Cardiac septum (tissue), 1 donor: ENCODE measurements at places on chromosomes 3 and 15. TPM values are rescaled to one million over a fixed set of nuclear protein-coding genes. Genes with fewer than 3 reads are reported as not detected.

GRCh38 chr15:100107151-100107550 is 234.6 kb downstream of the ADAMTS17 start:
- DNase-seq: peak; percentile 75

DNA sequence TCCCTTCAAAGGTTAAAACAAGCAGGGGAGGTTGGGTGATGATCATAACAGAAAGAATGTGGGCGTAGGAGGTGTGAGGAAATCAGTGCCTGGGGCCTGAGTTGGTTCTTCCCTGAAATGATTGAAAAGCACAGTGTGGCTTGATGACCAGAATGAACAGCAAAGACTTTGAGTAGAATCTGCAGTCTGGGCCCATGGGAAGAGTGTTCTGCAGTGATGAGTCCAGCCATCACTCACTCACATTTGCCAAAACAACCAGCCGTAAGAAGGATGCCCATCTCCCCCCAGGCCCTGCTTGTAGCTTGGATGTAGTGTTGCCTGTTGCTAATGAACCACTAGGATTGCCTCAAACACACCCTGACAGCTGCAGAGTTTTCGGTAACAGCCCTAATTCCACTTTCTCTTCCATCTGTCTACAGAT is 67.9 kb downstream of the VGLL3 start:
- no peak for DNase-seq

GRCh38 chr15:92681141-92681631 is 25.6 kb upstream of the FAM174B start:
- DNase-seq: no peak

The KLF13 gene
- total RNA-seq: 35.7 TPM

DNA sequence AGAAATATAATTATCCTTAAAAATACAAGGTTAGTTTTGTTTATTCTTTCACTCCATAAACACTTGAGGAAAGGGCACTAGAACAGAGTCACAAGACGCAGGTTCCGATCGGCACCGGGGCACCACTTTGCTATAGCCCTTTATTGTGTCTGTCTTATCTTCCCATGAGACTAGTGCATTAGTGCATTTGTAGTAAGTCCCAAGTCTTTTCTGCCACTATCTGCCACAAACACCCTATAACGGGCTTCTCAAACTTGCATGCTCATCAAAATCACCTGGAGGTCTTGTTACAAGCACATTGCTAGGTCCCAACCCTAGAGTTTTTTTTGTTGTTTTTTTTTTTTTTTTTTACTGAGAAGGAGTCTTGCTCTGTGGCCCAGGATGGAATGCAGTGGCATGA is 213.1 kb downstream of the FOXP1 start:
- no peak for DNase-seq

The CGGBP1 gene
- total RNA-seq: 48.5 TPM

DNA sequence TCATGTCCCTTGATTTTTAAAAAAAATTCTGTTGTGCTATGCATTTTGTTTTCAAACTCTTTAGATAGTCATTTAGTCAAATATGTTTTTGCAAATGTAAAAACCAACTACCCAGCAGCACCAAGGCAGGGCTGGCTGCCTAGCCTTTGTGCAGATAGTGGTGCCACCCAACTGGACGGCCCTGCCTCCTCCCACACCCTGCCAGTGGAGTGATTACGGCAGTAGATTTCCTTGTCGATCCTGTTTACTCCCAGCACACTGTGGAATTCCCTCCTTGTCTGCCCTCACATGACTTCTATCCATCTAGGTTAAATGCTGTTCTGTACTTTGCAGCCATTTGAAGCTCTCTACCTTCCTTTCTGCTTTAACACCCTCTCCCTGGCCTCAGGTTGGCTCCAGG is 79.4 kb upstream of the PLXNA1 start:
- DNase-seq: no peak

The LTK gene
- 0.65 TPM for total RNA-seq

DNA sequence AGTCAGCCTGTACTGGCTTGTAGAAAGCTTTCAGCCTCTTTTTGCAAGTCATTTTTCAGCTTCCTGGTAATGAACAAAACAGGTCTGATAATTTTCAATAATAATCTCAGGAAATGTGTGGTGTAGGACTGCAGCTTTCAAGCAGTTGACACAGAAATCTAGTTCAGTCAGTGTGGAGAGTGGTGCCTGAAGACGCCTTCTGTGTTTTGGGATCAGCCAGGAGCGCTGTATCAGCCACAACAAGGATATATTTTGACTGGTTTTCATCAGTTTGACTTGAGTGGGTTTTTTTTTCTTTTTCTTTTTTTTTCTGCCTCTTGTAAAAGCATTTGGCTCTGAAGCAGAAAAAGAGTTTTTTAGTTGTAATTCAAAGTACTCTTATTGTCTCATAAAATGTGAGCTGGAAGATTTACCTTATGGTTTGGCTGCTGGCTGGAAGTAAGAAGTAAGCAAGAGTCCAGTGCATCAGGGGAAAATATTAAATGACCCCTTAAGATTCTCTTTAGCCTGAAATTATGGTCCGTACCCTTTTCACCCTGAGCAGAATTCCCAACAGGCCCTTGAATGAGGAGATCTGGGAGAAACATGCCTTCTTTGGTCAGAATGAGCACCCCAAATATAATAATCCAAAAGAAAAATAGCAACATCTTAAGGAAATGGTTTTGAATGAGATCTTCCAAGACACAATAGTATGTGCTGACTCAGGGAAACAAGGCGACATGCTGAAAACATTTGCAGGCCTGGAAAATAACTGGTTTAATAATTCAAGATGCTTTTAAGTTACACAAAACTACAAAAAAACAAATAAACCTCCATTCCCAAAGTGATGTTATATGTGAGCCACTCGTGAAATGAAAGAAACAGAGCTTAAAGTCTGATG is 332.7 kb upstream of the ADAMTS9 start:
- no peak for DNase-seq

GRCh38 chr3:88112289-88112688 is 37.5 kb upstream of the C3orf38 start:
- DNase-seq: no peak

GRCh38 chr15:53974121-53974520 is 4.1 kb upstream of the UNC13C start:
- no peak for DNase-seq

GRCh38 chr3:32352563-32352962 is 39.1 kb upstream of the CMTM7 start:
- DNase-seq: no peak

DNA sequence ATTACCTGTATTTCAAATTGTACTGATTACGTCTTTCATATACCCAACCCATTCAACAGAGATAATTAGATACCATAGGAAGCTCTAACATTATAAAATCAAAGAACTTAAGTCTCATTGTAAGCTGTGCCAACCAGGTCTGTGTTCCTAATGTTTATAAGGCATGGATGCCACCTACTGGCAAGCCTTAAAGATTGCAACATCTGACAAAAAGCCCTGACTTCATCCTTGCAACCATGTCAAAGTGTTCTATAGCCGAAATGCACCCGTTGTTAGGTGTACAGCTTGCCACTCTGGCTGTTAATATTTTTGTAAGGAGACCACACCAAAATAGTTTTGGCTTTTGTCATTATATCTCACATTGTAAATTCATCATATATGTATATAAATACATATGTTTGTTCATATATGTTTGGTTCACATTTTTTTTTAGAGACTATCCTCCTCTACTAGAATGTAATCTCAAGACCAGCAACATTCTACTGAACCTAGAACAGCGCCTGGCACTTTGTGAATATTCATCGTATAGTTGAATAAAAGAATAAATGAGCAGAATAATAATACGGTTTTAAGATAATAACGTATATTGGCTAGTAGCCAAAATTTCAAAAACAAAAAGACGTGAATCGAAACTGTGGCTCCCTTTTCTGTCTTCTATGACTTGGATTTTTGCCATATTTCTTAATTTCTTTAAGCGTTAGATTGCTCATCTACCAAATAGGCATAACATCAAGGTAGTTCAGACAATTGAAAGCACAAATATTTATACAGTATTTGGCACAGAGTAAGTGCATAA is 258.1 kb downstream of the TBL1XR1 start:
- DNase-seq: no peak

The FBXW12 gene
- not detected for total RNA-seq

- no peak for DNase-seq
Observed at GRCh38 chr3:101635345-101635744, 41.6 kb downstream of the ZBTB11 start.

The TF gene
- total RNA-seq: 5.8 TPM

DNA sequence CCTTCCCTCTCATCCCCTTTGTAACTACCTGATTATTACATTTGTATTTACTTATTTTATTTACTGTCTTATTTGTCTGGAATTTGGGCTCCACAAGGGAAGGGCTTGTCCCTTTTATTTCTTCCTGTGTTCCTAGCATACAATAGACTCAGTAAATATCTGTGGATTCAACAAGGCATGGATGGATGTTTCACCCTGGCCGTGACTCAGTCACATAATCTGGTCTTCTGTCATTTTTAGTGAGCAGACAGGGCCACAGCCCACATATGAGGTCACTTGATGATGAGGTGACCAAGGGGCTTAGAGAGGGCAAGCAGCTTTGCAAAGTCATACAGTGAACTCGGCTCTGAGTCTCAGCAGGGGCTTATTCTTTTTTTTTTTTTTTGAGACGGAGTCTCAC is 7.8 kb upstream of the DAG1 start:
- DNase-seq: no peak

- DNase-seq: no peak
Observed at GRCh38 chr3:109994853-109995252, 657.5 kb upstream of the DPPA4 start.

The CSTA gene
- total RNA-seq: 2.0 TPM

The REC114 gene
- total RNA-seq: not detected

GRCh38 chr15:66921319-66921915 is 144.0 kb upstream of the SMAD3 start:
- peak; percentile 76 for DNase-seq

GRCh38 chr15:52787123-52787503 is 3.0 kb downstream of the ONECUT1 start:
- DNase-seq: no peak

DNA sequence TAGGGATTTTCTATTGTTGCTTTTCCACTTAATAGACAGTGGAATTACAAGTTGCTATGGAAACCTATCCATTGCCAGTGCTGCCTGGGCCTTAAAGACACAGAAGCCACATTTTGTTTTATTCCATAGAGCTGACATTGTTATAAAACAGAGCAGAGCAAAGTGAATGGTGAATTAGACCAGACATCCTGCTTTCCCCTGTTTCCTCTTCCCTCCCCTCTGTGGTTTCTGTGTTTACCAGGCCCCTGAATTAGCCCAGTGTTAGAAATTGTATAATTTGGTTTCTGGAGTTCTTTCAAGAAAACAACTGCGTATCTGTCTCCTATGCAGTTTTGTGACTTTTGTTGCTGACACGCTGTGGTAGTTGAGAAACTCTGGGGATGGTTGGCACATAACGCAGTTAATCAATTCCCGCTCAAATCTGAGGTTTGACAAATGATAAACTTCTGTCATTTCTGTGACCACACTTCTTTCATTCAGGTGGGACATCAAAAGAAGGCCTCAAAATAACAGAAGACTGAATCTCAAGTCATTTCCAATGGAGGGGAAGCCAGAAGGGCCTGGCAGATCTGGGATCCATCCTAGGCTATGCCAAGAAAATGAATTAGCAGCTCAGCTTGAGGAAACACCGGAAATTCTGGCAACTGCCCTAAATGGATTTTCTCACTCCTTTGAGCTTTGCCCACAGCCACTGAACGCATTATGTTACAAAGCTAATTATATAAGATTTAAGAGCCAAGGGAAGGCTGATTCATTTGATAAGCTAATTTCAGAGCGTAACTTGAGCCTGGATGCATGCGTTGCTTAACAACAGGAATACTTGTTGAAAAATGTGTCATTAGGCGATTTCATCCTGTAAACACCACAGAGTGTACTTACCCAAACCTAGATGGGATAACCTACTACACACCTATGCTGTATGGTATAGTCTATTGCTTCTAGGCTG is 46.9 kb downstream of the NR1D2 start:
- DNase-seq: no peak

The C3orf49 gene
- total RNA-seq: not detected

- DNase-seq: no peak
Observed at GRCh38 chr3:141489203-141489602, 2.4 kb downstream of the RASA2 start.

The PLCB2 gene
- 4.6 TPM for total RNA-seq

DNA sequence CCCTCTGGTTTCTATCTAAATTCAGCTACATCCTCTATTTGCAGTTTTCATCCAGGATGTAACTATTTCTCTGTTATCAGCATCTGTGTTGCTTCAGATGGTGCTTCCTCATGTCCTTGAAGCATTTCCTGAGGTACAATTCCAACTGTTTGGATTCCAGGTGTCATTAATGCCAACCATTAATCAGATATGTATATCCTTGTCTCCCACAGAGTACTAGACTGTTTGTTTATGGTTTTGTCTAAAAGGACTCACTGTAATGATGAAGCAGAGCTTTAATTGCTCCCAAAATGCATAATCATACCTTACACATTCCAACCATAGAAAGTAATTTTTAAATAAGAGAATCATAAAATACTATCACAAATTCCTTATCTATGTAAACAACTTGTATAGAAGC is 288.5 kb upstream of the MME start:
- DNase-seq: no peak

DNA sequence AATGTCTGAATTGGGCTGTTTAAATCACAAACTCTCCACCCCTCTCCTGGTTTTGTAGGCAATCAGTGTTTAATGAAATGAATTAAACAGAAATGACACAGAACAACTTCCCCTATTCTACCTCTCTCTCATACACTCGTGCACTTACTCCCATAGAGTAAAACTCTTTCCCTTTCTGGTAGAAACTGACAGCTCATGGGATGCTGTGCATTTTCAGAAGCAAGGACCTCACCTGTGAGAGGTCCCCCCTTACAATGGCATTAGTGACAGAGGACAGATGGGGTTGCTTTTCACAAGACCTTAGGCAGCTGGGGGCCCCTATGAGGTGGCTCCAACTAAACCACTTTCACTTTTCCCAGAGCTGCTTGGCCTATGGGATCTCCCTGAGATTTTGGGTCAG is 31.9 kb downstream of the PARP16 start:
- DNase-seq: no peak

The PCOLCE2 gene
- total RNA-seq: 42.2 TPM

GRCh38 chr15:70509282-70509662 is 254.1 kb downstream of the UACA start:
- no peak for DNase-seq

The CHST13 gene
- total RNA-seq: 0.16 TPM

GRCh38 chr15:57611938-57612337 is 20.2 kb downstream of the MYZAP start:
- DNase-seq: peak; percentile 72

The TUSC7 gene
- not detected for total RNA-seq

DNA sequence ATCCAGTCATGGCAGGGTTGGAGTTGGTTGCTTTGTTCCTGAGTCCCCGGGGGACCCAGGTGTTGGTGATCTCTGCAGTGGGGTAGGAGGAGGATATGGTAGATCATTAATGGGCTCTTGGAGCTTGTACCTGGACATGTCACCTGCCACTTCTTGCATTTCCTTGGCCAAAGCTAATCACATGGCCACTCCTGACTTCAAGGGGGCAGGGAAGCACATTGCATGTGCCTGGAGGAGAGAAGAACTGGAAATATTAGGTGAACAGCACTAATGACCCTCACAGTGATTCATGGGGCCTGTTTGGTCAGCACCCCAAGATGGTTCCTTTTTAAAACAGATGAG is 87.1 kb upstream of the MYZAP start:
- DNase-seq: no peak
